Esophagus squamous epithelium (tissue), 5 donors: ENCODE measurements at places on chromosomes 5 and 9.

GRCh38 chr5:5650242-5650641 is 227.8 kb downstream of the ICE1 start:
- no peak for DNase-seq

DNA sequence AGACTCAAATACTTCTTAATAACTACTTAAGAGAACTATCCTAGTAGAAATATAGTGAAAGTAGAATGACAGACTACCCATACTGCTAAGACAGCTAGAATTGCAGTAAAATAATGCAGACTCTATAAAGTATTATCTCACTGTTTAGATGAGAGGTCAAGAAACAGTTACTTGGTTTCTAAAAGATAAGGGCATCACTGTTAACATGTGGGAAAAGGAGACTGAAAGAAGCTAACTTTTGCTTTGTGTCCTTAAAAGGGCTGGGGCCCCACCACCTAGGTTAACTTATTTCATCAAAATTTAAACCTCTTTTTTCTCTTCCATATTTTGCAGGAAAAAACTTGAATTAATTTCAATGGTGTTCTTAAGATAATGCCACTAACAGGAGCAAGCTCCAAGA is 204.3 kb downstream of the CNTLN start:
- no peak for DNase-seq

DNA sequence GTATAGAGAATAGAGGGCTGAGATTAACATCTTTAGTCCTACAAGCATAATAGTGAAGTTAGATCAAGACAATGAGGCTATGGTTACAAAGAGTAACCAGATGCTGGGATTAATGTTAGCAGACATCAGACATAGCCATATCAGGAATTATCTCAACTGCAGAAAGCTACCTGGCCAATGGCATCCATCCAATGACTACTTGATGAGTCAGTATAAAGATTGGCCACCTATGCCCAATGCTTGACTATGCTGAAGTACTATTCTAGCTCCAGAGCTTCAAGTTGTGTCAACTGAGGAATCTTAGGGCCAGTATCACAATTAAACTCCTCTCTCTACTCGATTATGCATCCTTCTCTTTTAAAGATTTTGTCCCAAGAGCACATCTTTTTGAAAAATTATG is 541.4 kb downstream of the PRELID2 start:
- no peak for DNase-seq

- no peak for DNase-seq
Observed at GRCh38 chr5:35880156-35880555, 23.5 kb downstream of the IL7R start.

GRCh38 chr5:306011-306805 is 15.3 kb upstream of the AHRR start:
- no peak for DNase-seq

DNA sequence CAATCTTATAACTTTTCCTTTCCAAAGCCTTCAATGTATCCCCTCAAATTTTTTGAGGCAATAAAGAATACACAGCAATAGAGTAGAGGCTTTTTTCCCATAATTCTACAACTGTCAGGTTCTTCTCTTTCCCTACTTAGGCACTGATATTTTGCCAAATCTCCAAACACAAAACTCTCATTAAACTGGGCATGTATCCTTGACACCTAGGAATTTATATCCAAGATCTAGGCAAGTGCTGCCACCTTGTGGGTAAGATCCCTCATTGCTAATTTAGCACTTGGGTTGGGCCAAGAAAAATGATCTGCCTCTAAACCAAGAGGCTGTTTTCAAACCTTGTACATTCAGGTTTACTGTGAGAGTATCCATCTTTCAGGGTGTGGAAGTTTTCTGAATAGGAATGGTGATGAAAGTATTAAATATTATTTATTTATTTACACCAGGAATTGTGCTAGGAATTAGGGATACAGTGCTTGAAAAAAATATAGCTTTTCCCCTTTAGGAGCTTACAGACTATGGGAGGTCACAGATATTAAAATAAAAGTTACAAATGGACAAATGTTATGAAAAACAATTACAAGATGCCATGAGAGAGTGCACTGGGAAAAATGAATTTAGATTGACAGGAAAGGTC is 17.6 kb downstream of the TSTD2 start:
- DNase-seq = no peak

GRCh38 chr5:120550358-120550757 is 86.3 kb downstream of the PRR16 start:
- DNase-seq = no peak

DNA sequence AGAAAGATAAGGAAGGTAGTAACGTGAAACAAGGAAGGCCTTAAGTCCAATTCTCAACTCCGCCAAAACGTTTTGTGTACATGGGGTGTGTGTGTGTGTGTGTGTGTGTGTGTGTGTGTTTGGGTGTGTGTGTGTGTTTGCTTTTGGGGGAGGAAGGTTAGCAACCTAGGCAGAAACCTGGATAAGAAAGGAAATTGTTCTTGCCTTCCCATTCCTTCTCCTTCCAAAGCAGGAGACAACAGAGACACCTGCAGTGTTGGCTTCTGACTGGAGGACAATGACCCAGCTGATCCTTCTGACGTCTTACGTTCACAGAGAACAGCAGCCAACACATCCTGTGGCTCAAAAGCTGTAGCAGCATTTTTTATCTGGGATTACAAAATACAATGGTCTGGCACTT is 4.1 kb upstream of the CCNG1 start:
- DNase-seq = no peak

- no peak for DNase-seq
Observed at GRCh38 chr5:157793301-157793700, 49.8 kb downstream of the LSM11 start.

GRCh38 chr5:57716661-57717060 is 234.1 kb upstream of the ACTBL2 start:
- no peak for DNase-seq

GRCh38 chr5:96175090-96175489 is 213.4 kb upstream of the ELL2 start:
- no peak for DNase-seq

DNA sequence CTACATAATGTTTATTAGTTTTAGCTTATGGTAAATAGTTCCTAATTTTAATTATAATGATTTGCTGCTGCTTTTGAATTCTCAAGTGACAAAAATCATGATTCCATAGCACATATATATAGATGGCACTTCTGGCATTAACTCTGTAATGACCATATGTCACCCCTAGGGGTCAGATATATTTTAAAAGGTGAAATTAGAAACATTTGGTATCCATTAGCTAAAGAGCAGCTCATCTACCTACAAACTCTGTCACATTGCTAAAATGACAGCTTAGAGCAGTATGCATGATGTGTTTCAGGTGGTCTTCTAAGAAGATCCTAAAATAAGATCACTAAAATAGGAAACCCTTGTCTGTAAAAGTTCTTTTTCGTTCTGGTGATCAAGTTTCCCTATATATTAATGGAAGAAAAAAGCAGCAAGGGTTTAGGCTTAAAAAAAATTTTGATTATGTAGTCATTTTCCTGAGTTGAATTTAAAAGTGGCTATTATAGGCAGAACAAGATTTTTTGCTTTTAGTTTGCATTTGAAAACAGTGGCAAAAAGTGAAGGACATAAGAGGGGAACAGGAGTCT is 157.7 kb upstream of the POU5F2 start:
- DNase-seq = no peak

DNA sequence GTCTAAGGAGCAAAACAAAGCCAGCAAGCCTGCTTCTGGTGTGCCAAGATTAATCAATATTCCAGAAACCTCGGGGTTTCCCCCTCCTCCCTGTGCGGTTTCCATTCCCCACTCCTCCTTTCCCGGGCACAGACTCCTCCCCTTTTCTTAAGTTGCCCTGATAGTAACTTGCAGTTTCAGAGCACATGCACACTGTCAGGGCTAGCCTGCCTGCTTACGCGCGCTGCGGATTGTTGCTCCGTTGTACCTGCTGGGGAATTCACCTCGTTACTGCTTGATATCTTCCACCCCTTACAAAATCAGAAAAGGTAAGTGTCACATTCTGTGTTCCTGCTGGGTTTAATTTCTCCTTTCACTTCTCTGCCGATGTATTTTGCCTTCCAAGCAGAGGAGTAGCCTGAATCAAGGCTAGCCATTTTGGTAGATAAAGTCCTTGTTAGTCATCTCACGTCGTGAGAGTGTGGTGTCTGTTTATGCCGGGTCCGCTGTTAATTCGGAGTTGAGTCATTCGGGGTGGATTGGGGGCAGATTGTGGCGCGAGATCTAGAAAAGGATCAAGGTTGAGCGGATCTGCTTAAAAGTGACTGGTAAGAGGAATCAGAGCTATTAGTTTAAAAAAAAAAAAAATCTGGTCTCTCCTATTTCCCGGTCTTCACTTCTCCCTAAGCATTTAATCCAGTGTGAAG is at the start of gene SLC1A3:
Gene SLC1A3 (plus strand): TSS at position 179 of the 686 bp plus-strand sequence. CDS start 1,818 bp downstream, outside the sequence.
- DNase-seq = no peak

DNA sequence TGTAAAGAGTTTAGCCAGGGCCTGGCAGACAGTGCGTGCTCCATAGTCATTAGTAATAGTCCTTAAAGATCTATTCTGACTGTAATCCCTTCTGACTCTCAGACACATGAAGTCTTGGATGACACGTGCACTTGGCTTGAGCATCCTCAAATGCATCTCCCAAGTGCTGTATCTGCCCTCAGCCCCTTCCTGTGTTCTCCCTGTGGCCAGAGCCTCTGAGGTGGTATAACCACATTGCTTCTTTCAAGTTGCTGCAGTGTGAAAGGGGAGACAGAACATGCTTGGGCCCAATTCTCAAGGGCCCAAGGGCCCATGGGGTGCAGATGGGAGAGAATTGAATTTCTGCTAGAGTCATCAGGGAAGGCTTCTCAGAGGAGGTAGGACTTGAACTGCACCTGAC is 30.1 kb upstream of the HAND1 start:
- DNase-seq = no peak

GRCh38 chr5:121038438-121038837 is 574.3 kb downstream of the PRR16 start:
- DNase-seq = no peak

DNA sequence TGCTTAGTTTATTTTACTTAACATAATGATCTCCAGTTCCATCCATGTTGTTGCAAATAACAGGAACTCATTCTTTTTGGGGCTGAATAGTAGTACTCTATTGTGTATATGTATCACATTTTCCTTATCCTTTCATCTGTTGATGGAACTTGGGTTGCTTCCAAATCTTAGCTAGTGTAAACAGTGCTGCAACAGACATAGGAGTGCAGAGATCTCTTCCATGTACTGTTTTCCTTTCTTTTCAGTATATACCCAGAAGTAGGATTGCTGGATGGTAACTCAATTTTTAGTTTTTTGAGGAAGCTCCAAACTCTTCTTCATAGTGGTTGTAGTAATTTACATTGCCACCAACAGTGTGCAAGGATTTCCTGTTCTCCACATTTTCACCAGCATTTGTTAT is 138.8 kb upstream of the POC5 start:
- no peak for DNase-seq

DNA sequence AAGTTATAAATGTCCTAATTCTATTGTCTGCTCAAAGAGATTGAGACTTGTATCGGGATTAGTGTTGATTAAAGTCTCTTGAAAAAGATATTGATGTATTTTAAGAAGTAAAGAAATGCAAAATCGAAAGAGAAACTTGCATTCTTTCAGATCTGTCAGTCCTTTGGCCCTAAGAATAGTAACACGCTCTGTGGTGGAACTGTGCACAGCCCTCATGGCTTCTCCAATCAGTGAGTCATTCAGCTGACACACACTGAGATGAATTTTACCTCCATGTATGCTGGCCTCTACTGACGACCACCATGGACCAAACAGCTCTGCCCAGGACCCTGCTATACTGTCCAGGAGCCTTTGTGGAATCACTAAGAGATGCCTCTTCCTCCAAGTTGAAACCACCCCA is 232.4 kb downstream of the ESM1 start:
- DNase-seq = no peak

- no peak for DNase-seq
Observed at GRCh38 chr9:135928731-135929655, 21.6 kb upstream of the CAMSAP1 start.

GRCh38 chr9:124342402-124342775 is 72.9 kb downstream of the PSMB7 start:
- no peak for DNase-seq

GRCh38 chr9:87064311-87064710 is 117.0 kb upstream of the GAS1 start:
- no peak for DNase-seq

DNA sequence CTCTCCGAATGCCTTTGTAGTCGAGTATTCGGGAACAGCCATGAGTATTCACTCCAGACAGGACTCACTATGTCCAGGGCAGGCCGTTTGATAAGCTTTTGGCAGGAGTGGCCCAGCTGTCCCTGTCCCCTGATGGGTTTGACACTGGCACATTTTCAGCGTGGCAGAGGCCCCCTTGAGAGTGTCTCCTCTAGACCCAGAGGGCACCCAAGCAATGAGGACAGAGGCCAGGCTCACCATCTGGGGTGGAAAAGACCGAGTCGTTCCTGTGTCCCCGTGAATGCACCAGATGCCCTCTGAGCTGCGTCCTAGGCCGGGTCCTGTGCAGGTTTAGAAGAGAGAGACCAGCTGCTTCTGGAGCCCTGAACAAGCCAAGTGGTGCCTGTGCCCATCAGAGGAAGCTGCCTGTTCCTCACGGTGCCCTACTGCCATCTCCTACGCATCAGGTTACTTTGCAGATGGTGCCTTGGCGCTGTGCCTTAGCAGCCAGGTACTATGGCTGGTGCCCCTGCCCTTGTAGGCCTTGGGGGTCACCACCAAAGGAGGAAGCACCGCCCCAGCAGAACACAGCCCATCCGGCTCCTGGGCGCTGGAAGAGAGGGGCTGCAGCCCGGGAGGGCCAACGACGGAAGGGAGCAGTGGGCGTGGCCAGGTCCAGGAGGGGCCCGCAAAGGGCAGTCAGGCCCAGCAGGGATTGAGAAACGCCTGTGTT is 42.4 kb downstream of the LRSAM1 start:
- no peak for DNase-seq

GRCh38 chr9:137439158-137439714 is 1.9 kb downstream of the ENTPD8 start:
- DNase-seq = no peak

GRCh38 chr5:85205430-85205829 is 820.8 kb upstream of the EDIL3 start:
- DNase-seq = no peak

- no peak for DNase-seq
Observed at GRCh38 chr5:57034201-57034916, 82.4 kb upstream of the MIER3 start.
